Uterus (tissue), 4 donors: ENCODE measurements at places on chromosomes 7 and 10.
A peak's percentile ranks its signal among the peaks of the same experiment; 100 is the strongest.

DNA sequence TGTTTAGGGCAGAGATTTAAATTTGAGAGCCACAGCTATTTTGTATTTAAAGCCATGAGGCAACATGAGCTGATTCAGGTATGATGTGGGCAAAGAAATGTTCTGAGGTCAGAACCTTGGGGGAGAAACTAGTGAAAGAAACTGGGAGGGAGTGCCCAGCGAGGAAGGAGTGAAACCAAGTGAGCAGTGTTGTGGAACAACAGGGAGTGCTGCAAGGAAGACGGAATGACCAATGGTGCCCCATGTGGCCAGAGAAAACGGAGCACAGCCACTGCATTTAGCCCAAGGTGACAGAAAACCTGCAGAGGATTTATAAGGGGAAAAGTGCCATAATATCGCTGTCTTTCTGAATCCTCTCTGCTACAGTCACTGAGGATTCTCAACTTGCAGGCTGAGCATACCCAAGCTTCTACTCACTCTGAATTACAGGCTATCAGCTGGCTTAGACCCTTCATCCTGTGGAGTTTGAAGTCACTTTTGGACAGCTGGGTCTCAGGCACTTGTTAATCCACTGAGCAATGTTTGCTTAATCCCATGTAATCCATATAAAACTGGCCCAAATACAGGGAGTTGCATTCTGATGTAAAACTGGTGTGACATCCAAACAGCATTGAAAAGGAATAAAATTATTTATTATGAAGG is 777.3 kb downstream of the CCSER2 start:
- no peak for DNase-seq
- H3K27me3 ChIP-seq: no peaks in the 10 kb centered on the region
- no peak overlapping the region for H3K4me3 ChIP-seq
- no peaks in the 10 kb centered on the region for H3K4me1 ChIP-seq
- H3K27ac ChIP-seq: no peak overlapping the region

DNA sequence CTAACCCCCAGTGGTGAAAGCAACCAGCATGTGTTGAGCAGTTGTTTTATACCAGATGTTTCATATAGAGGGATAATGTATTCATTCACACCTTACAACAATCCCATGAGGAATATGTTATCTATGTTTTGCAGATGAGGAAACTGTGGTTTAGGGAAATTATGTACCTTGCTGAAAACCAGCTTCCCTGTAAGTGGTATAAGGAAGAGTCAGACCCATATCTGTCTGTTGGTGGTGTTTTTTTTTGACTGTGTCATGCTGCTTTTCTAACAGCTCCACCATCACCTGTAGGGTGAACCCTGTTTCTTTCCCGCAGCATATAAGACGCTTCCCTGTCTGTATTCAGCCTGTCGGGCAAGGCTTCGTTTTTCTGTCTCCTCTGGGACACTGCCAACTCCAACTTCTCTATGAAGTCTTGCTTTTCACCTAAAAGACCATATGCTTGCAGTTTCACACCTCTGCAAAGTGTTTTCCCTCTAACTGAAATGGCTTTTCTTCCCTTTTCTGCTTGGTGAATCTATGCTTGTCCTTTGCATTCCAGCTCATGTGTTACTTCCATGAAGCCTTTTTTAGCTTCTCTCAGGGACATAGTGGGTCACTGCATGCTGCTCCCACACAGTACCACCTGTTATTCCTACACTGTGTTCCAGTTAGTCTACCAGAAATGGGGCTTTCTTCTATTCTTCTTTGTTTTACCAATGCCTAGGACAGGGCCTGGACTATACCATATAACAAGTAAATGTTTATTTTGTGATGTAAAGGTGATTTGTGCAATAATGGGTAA is 92.8 kb downstream of the ST7 start:
- no peak for DNase-seq
- H3K4me3 ChIP-seq: no peak overlapping the region
- H3K4me1 ChIP-seq: peaks cover 19% of the 10 kb centered on the region

DNA sequence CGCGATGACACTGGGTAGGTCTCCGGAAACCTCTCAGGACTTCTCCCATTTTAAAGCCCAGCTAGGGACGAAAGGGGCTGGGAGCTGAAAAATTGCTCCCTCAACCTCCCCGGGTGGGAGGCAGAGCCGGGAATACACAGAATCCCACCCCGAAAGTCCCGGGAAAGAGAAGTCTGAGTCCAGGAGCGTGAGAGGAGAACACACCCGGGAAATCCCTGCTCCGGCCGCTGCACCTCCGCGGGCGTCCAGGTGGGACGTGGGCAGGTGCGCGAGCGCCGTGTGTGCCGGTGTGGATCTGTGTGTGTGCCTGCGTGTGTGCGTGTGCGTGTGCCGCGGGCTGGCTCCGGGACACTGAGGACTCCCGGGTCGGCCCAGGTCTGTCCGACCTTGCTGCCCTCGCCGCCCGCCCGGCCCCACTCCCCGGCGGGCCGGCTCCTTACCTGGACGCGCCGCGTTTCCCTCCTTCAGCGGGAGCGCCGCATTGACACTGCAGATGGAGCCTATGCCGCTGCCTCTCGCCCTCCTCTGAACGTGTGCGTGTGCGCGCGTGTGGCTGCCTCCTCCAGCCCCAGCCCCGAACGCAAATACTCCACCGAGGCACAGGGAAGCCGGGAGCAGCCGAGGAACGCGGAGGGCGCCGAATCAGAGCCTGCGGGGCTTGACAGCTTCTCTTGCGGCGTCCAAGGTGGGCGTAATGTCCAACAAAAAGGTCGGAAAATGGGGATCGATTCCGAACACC is at the start of gene PLXNA4:
Gene PLXNA4, minus strand, starts transcription at position 489 of the 739 bp plus-strand sequence. CDS start 67,777 bp downstream, outside the sequence.
- H3K27ac ChIP-seq: no peak within 1 kb of the TSS
- H3K4me3 ChIP-seq: peak within 1 kb of the TSS; percentile 47
- no peaks in the 10 kb centered on the region for H3K4me1 ChIP-seq
- peak; percentile 19 for DNase-seq
- H3K36me3 ChIP-seq: no peaks in the 10 kb centered on the region

DNA sequence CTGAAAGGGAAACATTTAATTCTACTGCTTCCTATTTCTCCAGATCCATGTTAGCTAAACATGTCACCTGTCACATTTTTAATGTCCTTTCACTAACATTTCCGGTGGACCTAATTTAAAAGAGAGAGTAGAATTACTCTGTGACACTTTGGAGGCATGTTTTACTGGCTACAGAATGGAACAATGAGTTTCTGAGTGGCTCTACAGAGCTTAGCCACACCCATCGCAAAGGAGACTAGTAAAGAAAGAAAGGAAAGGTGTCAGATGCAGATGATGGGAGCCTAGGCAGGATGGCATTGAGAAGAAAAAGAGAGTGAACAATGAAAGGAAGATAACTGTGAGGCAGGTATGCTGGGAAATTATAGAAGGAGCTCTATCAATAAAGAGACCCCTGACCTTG is 35.9 kb downstream of the NDUFB2 start:
- H3K27ac ChIP-seq: no peak overlapping the region
- H3K27me3 ChIP-seq: no peaks in the 10 kb centered on the region
- DNase-seq: no peak
- H3K4me3 ChIP-seq: no peak overlapping the region
- H3K4me1 ChIP-seq: no peaks in the 10 kb centered on the region

GRCh38 chr7:23938937-23939552 is 229.0 kb downstream of the STK31 start:
- no peak overlapping the region for H3K27ac ChIP-seq
- H3K27me3 ChIP-seq: no peaks in the 10 kb centered on the region
- H3K36me3 ChIP-seq: no peaks in the 10 kb centered on the region
- H3K4me3 ChIP-seq: no peak overlapping the region
- no peaks in the 10 kb centered on the region for H3K4me1 ChIP-seq
- no peak for DNase-seq

GRCh38 chr10:95332666-95333249 is 42.0 kb upstream of the PDLIM1 start:
- no peak for DNase-seq
- peaks cover 4% of the 10 kb centered on the region for H3K4me1 ChIP-seq
- no peaks in the 10 kb centered on the region for H3K36me3 ChIP-seq

GRCh38 chr10:120861178-120861855 is 10.2 kb downstream of the WDR11 start:
- no peaks in the 10 kb centered on the region for H3K36me3 ChIP-seq
- H3K27ac ChIP-seq: no peak overlapping the region
- DNase-seq: no peak
- no peaks in the 10 kb centered on the region for H3K4me1 ChIP-seq

DNA sequence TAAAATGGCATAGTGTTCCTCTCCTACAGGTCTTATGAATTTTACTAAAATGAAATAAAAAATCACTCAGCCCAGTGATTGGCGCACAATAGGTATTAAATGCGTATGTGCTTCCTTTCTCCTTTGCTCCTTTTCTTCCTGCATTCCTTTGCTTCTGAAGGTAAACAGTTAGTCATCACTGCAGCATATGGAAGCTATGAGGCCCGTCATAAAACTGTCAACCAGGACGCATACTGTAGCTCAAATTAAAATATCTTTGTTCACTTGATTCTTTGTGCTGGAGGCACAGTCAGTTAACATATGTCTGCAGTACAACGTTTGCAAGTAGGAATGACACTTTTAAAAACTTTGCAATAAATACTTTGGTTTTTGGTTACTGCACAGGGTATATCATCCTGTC is 374.7 kb downstream of the TCERG1L start:
- no peaks in the 10 kb centered on the region for H3K4me1 ChIP-seq
- no peak for DNase-seq
- H3K4me3 ChIP-seq: no peak overlapping the region
- no peaks in the 10 kb centered on the region for H3K27me3 ChIP-seq
- H3K36me3 ChIP-seq: no peaks in the 10 kb centered on the region

DNA sequence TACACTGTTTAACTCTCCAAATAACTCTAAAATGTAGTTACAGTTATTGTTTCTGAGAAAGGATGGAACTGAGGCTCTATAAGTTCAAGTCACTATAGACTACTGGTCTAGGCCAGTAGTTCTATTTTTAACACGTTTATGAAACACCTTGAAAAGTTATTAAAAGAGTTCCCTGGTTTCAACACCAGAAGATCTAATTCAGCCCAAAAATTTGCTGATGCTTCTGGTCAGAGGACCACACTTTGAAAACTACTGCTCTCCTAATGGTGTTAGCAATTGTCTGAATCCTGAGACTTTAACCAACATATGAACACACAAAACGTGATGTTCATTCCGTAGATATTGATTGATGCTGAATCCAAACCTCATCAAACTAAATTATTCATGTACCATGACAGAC is 658.6 kb upstream of the STEAP1 start:
- no peak for DNase-seq
- no peaks in the 10 kb centered on the region for H3K36me3 ChIP-seq
- no peak overlapping the region for H3K27ac ChIP-seq
- H3K4me3 ChIP-seq: no peak overlapping the region
- H3K27me3 ChIP-seq: no peaks in the 10 kb centered on the region

GRCh38 chr7:920351-921070 is 34.0 kb downstream of the ADAP1 start:
- H3K4me1 ChIP-seq: no peaks in the 10 kb centered on the region
- H3K36me3 ChIP-seq: no peaks in the 10 kb centered on the region
- H3K4me3 ChIP-seq: no peak overlapping the region
- H3K27ac ChIP-seq: no peak overlapping the region
- peak; percentile 9 for DNase-seq

DNA sequence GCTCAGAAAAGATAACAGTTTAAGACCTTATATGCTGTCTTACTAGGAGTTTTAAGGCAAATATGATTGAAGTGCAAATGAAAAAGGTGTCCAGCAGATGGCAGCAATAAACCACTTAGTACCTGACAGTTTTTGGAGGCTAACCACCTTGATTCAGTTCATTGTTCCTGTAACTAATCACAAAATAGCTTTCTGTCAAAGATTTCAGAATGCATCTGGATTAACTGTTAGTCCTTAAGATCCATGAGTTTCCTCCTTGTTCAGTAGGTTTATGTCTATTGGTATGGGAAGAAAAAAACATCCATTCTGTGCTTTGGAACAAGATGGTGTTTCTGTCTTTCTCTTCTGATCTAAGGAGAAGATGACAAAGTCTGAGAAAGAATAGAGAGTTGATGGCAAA is 46.6 kb downstream of the CCSER2 start:
- no peaks in the 10 kb centered on the region for H3K36me3 ChIP-seq
- H3K27ac ChIP-seq: no peak overlapping the region
- DNase-seq: no peak
- no peaks in the 10 kb centered on the region for H3K27me3 ChIP-seq

- H3K36me3 ChIP-seq: no peaks in the 10 kb centered on the region
- no peak overlapping the region for H3K4me3 ChIP-seq
- DNase-seq: no peak
- H3K4me1 ChIP-seq: no peaks in the 10 kb centered on the region
- no peak overlapping the region for H3K27ac ChIP-seq
Measured at GRCh38 chr10:120286280-120286679, 170.7 kb upstream of the PLPP4 start.

DNA sequence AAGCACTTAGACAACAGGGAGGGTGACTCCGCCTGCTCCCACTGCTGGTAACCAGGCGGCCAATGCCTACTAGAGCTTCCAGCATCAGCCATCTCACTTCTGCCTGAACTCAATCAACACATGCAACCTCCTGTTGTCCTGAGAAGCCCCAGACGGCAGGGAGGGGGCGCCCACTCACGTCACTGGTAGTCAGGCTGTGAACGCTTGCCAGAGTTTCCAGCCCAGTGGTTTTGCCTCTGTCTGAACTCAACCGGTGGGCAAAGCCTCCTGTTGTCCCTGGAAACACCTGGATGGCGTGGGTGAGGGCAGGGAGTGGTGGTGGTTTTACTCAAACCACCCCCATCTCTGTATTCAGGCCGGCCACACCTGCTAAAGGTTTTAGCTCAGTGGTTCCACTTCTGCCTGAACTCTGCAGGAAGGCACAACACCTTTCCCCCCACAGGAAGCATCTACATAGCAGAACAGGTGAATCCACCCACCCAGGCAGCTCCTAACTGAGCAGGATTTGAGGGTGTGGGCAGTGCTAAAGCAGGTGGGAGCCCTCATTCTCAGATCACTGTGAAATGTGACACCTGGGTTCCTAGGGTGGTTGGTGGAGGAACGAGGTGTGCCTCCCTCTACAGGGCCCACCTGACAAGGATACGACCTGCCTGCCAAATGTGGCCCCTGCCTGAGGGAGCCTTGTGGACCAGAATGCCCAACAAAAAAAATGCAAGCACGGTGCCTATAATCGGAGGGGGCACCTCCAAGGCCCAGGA is 563.0 kb upstream of the SEMA3D start:
- H3K27ac ChIP-seq: no peak overlapping the region
- H3K36me3 ChIP-seq: no peaks in the 10 kb centered on the region
- H3K4me3 ChIP-seq: no peak overlapping the region
- H3K4me1 ChIP-seq: no peaks in the 10 kb centered on the region
- no peak for DNase-seq

DNA sequence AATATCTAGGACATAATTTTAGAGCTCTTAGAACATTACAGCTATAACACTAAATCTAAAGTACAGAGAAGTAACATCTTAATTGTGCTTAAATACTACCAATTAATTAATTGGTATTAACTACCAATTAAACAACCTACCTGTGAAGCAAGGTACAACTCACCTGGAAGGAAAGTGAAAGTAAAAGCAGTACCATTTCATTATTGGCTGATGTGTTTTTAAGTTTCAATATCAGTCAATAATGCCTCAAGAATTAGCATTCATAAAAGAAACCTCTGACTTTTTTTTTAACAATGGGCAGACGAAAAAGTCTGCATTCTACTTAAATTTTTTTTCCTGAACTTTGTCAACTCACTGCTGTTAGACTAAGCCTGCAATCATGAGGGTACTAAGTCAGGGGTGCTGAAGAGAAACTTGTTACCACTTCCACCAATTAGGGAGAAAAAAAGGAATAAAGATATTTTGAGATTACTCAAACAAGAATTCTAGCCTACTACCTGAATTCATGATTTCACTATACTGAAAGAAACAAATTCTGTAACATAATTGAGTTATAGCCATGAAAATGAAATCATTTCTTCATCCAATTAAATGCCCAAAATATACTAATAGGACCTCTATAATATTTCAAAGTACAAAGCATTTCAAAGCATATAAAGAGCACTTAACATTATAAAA is 19.9 kb downstream of the UPF2 start:
- H3K4me1 ChIP-seq: no peaks in the 10 kb centered on the region
- H3K27me3 ChIP-seq: no peaks in the 10 kb centered on the region
- DNase-seq: no peak
- no peak overlapping the region for H3K27ac ChIP-seq
- no peak overlapping the region for H3K4me3 ChIP-seq
- no peaks in the 10 kb centered on the region for H3K36me3 ChIP-seq
